ENCODE measurements at places on chromosomes 12 and 14.

DNA sequence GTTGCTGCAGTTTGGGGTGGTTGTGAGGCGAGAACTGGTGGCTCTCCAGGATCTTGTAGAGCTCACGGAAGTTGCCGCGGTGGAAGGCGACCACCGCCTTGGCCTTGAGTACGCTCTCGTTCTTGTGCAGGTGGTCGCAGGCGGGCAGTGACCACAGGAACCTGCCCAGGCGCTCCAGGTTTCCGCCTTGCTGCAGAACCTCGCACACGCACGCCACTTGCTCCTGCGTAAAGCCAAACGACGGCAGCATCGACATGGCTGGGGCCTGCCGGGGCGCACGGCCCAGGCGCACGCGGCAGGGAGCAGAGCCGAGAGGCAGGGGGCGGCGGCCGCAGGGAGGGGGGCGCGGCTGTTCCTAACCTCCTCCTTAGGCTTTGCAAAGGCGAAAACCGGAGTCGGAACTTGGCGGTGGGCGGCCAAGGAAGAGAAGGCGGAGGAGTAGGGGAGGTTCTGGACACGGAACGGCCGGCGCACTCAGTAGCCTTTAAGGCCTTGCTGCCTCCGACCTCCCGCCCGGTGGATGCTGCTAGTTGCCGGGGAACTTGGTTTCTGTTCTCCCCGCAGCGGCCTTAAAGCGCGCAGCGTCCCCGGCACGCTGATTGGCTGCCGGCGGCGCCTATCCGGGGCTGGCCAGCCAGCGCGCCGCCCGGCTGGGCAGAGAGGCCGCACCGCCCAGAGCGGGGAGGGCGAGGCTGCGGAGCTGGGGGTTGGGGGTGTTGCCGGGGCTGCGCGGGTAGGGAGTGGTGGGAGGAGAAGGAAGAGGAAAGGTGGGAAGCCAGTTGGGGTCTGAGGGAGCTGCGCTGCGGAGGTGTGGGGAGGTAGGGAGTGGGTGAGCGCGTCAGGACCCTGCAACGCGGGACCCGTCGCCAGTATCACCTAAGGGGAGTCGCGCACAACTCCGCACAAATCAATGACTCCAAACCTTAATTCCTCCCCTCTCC is at the start of gene SIX1:
Gene SIX1, minus strand, starts transcription at position 544 of the 941 bp plus-strand sequence. Its CDS starts 288 bp downstream, at position 256.
- no peak for DNase-seq

DNA sequence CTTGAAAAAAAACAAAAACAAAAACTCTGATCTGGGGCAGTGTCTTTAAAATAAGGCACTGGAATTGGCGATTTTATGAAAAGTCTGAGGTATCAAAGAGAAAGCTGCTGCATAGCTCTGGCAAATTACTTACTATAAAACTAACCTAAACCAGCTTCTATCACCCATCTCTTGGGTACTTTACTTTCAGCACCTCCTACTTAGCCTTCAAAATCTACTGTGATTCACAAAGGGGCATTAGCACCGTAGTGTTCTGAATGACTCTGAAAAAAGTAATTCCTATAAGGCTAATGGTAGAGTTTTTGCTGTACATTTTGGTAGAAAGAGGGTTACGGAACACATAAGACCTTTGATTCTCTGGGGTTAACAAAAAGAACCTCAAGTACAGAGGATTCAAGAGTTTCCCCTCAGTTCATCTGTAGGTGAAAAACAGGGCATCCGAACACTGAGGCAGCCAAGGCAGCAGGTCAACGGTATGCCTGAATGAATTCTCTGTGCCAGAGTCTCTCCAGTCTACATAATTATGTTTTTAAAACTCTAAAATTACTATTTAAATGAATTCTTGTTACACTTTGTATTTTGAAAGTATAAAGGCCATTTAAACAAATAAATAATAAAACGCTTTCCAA is 101.5 kb downstream of the ELK3 start:
- no peak for DNase-seq

GRCh38 chr12:27246774-27247173 is 2.7 kb downstream of the STK38L start:
- no peak for DNase-seq

DNA sequence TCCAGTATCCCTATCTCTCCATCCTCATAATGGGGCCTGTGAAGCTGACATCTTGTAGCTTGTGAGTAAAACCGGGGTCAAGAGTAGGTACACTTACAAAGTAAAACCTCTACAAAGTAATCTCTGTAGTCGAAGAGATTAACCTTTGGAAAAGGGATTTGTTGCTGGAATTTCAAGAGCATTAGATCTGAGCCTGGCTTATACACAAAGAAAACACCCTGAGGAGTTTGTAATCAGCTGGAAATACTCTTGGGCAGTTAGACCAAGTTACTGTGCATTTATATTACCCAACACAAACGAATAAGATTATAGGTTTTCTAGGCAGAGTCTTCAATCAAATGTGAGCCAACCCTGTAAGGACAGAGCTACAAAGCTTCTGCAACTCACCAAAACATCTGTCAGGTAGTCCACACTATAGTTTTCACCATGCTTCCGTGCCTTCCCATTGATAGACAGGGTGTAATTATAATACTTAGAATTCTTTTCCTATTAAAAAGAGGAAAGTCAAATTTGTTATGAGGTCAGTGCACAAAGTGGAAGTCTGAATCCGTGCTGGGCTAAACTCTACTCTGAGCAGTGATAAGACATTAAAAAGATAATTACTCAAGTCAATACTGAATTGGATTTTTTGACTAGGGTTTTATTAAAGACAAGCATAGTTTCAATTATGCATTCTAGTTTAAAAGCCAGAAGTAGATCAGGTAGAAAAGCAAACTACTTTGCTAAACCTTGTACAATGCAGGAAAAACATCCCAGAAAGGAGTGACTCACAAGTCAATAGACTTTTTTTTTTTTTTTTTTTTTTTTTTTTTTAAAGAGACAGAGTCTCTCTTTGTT is 14.6 kb downstream of the GNS start:
- no peak for DNase-seq

- no peak for DNase-seq
These were observed 3.3 kb downstream of the ZC3H10 start for GRCh38 chr12:56121204-56121870.

- peak; percentile 96 for DNase-seq
These were observed at the start of gene EIF2B2 for GRCh38 chr14:75002392-75003249. EIF2B2 (plus strand) TSS chr14:75002921; CDS start chr14:75002991, 70 bp downstream.

DNA sequence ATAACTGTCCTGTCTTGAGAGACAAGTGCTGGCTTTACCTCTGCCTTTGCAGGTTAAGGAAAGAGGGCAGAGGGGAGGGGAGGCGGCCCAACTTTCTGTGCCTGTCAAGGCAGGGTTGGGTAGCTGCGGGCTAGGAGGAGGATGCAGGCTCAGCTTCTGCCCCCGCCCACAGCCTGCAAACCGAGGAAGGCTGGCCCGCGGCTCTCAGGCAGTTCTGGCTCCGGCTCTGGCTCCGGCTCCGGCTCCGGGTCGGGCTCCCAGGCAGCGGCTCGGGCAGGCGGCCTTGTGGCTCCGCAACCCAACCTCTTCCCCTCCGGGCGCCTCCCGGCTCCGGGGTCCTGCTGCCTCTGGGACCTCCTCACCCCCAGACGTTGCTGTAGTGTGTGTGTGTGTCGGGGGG is 92.9 kb downstream of the TMEM30B start:
- no peak for DNase-seq

DNA sequence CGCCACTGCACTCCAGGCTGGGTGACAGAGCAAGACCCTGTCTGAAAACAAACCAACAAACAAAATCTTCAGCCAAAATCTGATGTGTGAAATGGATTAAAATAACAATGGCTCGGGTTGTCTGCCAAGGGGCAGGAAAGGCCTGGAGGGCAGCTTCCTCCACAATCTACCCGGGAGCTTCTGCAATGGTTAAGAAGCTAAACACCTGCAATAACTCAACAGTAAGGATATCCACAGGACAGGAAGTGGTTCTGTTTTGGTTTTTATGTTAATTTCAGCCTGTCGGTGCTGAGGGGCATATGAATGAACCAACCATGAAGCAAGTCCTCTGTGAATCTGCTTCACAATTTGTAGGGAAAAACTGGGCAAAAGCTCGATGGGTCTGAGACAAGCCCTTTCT is 34.4 kb downstream of the RAD52 start:
- DNase-seq = no peak

- no peak for DNase-seq
These were observed 13.0 kb upstream of the UBC start for GRCh38 chr12:124927201-124928094.

- no peak for DNase-seq
These were observed 371.7 kb downstream of the TMEM132D start for GRCh38 chr12:129532082-129532481.

Measured in substantia nigra (tissue), 51 donors.